NCI-H2227 treated with DMSO at 0.1 percent for 48 hours (cell line): ENCODE measurements at places on chromosomes 1 and 21.
A peak's percentile ranks its signal among the peaks of the same experiment; 100 is the strongest.

- DNase-seq = no peak
These were observed 10.6 kb downstream of the PGM1 start for GRCh38 chr1:63603810-63604209.

GRCh38 chr1:59568158-59568935 is 246.4 kb upstream of the HOOK1 start:
- DNase-seq = no peak

DNA sequence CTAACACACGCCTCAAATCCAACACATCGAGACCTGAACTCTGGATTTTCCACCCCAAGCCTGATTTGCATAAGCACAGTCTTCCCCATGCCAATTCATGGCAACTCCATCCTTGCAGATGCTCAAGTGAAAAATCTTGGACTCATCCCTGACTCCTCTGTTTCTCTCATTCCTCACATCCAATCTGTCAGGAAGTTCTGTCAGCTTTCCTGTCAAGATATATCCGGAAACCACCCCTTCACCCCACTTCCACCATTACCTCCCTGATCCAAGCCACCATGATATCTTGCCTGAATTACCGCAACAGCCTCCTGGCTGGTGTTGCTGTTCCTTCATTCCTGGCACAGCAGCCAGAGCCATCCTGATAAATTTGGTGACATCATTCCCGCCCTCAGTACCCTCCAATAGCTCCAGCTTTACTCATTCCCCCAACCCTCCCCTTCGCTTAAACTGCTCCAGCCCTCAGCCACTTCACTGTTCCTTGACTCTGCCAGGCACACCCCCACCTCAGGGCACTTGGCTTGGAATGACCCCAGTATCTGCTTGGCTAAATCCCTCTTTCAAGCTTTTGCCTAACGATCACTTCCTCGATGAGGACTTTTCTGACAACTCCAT is 17.4 kb downstream of the TCEA3 start:
- DNase-seq = no peak

- DNase-seq = peak; percentile 16
These were observed 2.2 kb upstream of the NEGR1 start for GRCh38 chr1:72284348-72285073.

GRCh38 chr21:38903690-38904139 is 98.0 kb downstream of the ETS2 start:
- no peak for DNase-seq

- DNase-seq = no peak
These were observed 65.8 kb downstream of the ATP5PO start for GRCh38 chr21:33849834-33850233.

GRCh38 chr1:27689423-27690173 is 17.6 kb upstream of the IFI6 start:
- no peak for DNase-seq

DNA sequence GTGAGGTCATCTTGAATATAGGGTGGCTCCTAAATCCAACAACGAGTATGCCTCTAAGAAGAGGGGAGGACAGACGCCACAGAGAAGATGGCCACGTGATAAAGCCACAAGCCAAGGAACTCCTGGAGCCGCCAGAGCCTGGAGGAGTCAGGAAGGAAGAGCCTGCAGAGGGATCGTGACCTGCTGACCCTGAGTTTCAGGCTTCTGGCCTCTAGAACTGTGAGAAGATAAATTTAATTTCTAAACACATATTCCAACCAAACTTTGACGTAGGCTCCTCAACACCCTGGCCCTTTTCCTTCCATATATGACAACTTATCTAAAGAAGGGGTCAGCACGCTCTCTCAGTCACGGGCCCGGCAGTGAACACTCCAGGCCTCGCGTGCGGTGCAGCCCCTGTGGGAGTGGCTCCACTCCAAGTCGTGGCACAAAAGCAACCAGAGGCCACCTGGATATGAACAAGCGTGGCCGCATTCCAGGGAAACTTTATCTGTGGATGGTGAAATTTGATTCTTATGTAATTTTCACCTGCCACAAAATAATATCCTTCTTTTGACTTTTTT is 138.6 kb upstream of the AJAP1 start:
- no peak for DNase-seq

DNA sequence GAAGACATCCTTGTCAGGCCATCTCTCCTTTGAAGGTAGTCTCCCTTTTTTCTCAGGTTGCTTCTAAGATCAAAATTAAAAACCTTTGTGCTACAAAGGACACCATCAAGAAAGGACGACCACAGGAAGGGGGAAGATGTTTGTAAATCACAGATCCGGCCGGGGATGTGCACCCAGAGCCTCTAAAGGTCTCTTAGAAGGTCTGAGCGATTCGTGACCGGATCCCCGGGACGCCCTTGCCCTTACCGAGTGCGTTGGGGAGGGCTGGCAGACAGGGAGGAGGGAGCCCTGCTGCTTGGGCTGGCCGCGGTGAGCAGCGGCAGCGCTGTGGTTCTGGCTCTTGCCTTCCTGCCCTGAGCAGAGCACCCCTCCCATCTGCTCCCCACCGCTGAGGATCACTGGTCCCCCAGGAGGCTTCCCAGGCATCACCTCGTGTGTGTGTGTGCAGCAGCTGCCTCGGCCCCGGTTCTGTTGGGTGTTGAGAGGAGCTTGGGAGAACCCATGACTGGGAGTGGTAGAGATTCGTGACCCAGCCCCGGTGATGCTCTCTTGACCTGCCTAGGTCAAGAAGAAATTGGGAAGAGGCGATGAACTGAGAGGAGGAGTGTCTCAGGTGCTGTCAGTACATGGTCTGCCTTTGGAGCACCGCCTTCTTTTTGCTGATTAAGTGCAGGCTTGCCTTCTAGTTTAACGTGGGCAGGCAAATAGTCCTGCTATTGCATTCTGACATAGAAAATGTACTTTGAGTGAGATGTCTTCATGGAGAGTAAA is 34.5 kb downstream of the AGPAT3 start:
- DNase-seq = no peak
